ENCODE measurements at places on chromosomes 1 and 21.

GRCh38 chr1:59738152-59738551 lies 76.6 kb upstream of the HOOK1 start:
- peak; percentile 35 for DNase-seq

DNA sequence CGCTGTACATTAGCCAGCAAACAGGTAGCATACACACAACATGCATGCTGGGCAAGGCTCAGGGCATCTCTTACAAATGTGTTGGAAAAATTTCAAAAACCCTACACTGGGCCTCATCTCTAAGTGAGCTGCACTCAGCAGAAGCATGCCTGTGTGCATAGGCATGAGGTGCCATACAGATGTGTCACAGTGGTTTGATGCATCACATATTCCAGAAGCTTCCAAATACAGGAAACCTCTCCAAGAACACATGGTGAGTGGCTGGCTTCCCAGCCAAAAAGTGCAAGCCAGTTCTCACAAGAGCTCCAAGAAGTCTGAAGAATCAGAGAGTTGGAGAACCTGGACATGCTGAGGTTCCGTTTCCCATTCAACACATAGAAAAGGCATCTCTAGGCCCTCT lies 58.3 kb downstream of the CD46 start:
- no peak for DNase-seq

GRCh38 chr1:77926561-77927357 lies 38.3 kb downstream of the NEXN start:
- DNase-seq: no peak

DNA sequence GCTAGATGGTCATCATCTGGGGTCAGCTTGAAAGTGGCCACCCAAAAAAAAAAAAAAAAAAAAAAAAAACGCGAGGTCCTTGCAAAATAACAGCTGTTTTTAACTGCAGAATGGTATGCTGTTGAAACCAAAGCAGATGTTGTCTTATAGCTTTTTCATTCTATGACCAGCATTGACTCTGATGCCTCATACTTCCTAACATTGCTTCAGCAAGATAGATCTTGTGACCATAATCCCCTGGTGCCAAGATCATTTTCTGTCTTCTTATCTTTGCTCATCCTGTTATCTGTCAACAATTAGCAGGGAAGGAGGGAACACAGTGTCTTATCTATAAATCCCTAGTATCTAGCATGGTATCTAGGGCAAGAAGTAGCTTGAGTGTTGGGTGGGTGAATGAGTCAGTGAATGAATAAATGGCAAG lies 181.5 kb downstream of the PLPP3 start:
- no peak for DNase-seq

DNA sequence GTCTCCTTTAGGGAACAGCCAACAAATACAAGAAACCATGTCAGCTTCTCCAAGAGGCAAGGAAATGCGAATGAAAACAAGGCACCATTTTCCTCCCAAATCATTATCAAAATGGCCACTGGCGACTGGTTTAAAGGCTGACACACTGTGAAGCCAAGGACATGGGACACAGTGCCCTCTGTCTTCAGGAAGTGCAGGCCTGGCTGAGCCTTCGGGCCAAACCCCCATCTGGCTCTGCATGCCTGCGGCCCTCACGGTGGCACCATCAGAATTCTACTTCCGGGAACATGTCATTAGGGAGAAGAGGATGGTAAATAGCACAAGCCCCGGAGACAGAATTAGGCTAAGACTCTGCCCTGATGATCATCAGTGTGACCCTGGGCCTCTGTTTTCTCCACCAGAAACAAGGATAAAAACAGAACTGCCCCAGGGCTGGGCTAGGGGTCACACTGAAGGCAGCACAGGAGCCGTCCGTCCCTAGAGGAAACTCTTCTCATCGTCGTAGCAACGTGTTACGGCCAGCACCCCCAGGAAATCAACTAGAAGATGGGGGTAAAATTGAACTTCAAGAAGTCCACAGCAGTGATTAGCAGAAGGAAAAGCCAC lies 103.5 kb downstream of the NPHP4 start:
- no peak for DNase-seq

DNA sequence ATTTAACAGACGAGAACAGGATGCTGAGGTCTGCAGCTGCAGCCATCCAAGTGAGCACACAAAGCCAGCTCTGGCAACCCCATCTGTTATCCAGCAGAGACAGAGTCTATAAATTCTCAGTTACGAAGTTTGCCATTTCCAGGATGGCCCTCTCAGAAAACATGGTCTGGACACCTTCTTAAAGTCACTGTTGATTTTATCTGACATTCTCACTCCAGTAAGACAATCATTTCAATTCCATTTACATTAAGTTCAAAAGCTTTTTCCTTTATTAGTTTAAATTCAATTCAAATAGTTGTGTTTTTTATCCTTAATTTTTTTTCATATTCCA lies 125.5 kb downstream of the DMRTB1 start:
- no peak for DNase-seq

DNA sequence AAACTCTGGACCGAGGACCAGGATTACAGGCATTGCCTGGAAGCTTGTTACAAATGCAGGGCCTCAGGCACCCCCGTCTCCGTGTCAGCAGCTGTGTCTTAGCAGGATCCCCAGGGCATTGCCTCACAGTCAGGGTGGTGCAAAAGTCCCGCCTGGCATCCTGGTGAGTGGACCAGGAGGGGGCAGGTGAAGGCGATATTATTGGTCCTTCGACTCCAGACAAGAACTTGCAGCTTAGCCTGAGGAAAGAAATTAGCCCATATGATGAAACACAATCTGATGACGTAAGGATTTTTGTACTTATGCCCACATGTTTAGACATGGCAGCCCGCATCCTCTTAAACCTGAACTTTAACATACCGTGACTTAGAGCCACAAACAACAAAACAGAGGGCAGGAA lies 40.8 kb downstream of the RSPH1 start:
- no peak for DNase-seq

DNA sequence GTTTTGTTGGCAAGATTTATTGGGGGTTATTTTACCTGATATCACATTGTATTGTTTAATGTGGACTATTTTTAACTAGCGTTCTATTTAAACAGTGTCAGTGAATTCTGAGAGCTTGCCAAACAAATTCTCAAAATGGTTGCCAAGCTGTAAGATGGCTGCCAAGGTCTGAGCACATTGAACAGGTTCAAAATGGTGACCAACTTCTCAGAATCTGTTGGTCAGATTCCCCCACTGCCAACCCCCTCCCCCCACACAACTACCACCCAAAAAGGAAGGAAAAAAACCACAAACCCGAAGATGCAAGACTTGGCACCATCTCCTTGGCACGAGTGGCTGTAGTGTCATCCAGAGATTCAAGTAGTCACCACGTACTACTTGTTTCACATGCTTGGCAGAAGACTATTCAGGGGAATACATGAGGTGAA lies 159.1 kb downstream of the NFIA start:
- DNase-seq: no peak

- DNase-seq: no peak
Measured at GRCh38 chr1:29260531-29260930, 24.2 kb downstream of the PTPRU start.

- DNase-seq: no peak
Measured at GRCh38 chr1:61152066-61152465, 69.7 kb downstream of the NFIA start.

- DNase-seq: no peak
Measured at GRCh38 chr1:205275133-205275532, 46.4 kb downstream of the NUAK2 start.

GRCh38 chr21:39630191-39630591 lies 17.5 kb downstream of the B3GALT5 start:
- DNase-seq: no peak

GRCh38 chr1:59903141-59903754 lies 23.3 kb downstream of the CYP2J2 start:
- DNase-seq: no peak

GRCh38 chr1:70617728-70618127 lies 206.7 kb downstream of the CTH start:
- no peak for DNase-seq

GRCh38 chr1:27011058-27011764 lies 1.4 kb downstream of the TENT5B start:
- DNase-seq: no peak

DNA sequence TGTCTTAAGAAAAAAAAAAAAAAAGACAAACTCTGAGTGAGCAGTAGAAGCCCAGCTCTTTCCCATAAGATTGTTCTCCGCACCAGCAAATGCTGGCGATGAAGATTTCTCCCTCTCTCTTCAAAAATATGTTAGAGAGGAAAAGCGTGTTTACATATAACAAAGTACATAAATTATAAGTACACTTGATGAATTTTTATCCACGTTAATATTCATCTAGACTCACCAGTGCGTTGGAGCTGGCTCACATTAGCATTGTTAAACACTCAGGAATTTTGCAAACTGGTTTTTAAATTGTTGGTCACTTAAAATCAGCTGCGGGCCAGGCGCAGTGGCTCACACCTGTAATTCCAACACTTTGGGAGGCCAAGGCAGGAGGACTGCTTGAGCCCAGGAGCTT lies 56.0 kb downstream of the RUNX3 start:
- DNase-seq: no peak

DNA sequence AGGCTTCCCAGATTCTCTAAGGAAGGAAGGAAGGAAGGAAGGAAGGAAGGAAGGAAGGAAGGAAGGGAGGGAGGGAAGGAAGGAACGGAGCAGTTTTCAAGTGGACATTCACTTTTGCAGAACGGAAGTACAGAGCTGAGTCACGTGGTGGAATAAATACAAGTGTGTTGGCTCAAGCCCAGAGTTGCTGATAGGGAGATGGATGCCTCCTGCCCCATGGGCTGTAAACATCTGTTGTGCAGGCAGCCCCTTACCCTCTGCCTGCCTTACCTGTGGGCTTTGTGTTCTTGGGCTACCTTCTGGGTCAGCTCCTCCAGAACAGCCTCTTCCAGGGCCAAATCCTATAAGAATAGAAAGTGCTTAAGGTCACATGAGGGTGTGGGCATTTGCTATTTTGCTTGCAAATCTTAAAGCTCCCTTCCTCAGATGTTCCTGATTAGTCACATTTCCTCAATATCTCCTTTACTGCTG lies 121.7 kb downstream of the SMYD2 start:
- no peak for DNase-seq

DNA sequence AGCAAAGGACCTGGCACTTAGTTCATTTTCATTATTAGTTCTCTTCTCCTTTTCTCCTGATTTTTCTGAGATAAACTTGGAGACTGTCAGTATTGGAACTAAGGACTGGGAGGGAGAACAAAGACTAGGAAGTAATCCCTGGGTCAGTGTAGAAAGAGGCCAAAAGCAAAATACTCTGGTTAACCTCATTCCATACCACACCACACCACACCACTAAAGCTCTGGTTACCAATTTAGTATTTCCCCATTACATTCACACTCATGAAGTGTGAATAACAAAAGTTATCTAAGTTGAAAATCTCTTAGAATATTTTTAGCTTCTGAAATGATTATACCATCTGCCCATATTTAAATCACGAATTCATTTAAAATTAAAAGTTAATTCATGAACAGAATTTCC lies 68.9 kb upstream of the DMRTA2 start:
- no peak for DNase-seq

DNA sequence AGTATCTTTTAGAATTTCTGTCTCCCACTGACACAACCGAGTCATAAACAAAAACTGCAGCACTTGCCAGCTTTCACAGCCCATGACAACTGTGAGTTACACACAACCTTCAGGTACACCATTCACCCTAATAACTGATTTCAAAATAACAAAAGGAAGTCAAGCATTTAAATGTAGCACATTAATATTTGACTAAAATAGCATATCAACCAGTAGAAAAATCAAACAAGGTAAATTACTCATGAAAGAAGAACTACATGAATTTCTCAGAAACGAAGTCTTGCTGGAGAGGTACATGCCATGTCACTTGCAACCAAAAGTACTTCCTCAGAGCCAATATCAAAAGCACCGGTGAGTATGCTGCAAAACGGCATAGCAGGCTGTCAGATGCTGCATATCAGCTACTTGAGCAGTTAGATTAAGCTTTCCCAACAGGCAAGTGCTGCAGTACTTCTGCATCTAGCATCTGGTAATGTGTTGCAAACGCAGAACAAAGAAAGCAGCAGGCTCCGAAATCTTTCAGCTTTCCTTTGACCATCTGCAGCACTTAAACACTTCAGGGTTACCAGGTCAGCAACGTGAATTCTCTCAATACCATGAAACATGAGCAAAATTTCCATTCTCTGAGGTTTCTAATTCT lies 223.2 kb downstream of the SMYD3 start:
- peak; percentile 52 for DNase-seq

DNA sequence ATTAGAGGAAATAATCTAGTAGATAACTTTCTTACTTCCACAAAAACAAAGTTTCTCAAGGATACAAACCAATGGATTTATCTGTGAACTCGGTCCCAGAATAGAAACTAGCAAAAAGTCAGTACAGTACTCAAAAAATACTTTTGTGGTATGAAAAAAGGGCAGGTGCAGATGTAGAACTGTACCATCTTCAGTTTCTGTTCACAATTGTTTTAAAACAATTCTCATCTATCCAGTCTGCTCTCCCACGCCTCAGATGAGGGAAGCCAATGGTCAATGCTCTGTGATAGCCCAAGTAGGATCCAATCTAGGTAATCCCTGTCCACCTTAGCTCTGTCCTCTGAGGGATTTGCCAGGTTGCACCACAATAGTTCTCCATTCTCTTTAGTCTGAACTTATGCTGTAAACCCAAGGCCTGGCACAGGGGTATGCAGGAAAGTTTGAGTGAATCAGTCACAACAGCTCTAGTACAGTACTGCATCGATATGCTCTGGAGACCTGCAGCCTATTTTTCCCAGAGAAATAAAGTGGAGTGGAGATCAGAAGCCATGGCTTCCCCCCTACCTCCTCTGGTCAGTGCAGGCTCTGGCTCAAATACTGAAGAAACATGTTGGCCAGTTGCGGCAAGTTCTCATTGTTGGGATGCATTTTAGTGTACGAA lies 1.4 kb downstream of the KTI12 start:
- no peak for DNase-seq

DNA sequence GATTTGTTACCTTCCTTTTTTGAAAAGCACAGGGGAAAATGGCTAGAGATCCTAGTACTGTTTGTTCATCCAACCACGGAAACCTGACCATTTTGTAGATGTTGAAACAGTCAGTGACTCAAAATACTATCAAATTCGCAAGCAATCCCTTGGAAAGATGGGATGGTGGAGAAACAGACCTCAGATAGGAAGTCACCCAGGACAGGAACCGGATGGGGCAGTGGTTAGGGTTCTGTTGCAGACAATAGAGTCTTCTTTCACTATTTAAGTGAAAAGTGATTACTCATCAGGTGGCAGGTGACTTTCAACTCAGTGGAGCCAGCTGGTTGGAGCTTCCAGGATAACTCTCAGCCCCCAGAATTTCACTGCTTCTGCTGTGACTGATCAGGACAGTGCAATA lies 17.0 kb downstream of the LHX4 start:
- DNase-seq: no peak
